ENCODE measurements at places on chromosomes 7 and 10.

GRCh38 chr7:12269100-12269895, 58.2 kb downstream of the TMEM106B start:
- DNase-seq = no peak
- H3K27me3 ChIP-seq = peaks cover 31% of the 10 kb centered on the region
- H3K36me3 ChIP-seq = no peaks in the 10 kb centered on the region

DNA sequence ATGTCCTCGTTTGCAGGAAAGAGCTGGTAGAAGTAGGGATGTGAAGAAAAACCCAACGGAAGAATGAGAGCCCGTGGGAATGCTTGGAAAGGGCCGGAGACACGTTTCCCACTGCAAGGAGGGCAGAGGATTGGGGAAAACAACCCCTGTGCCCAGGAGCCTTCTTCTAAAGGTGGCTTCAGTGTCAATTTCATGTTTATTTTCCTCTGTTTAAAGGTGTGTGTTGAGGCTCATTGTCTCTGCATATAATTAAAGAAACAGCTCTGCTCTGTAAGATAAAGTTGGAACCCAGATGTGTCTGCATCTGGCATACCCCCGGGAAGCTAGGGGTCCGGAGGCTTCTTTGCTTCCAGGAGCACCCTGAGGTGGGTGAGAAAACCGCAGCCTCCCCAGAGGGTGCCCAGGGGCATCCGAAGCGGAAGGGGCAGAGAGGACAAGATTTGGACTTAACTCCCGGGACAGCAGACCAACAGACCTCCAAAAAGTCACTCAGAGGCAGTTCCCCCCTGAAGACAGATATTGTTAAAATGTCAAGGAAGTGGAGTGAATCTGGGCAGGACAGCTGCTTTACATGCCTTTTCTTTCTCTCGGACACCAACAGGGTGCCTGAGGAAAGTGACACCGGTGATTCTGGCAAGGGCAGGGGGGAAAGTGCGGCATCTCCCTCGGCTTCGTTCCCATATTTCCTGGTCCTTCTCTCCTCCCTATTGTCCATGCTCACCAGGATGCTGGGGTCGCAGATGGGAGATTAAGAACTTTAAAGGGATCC, 8.6 kb upstream of the GATA3 start:
- peaks cover 16% of the 10 kb centered on the region for H3K36me3 ChIP-seq
- H3K4me1 ChIP-seq = peaks cover 60% of the 10 kb centered on the region
- H3K4me3 ChIP-seq = peak overlapping the region; percentile 81
- peak overlapping the region; percentile 46 for H3K27ac ChIP-seq
- no peak for DNase-seq

DNA sequence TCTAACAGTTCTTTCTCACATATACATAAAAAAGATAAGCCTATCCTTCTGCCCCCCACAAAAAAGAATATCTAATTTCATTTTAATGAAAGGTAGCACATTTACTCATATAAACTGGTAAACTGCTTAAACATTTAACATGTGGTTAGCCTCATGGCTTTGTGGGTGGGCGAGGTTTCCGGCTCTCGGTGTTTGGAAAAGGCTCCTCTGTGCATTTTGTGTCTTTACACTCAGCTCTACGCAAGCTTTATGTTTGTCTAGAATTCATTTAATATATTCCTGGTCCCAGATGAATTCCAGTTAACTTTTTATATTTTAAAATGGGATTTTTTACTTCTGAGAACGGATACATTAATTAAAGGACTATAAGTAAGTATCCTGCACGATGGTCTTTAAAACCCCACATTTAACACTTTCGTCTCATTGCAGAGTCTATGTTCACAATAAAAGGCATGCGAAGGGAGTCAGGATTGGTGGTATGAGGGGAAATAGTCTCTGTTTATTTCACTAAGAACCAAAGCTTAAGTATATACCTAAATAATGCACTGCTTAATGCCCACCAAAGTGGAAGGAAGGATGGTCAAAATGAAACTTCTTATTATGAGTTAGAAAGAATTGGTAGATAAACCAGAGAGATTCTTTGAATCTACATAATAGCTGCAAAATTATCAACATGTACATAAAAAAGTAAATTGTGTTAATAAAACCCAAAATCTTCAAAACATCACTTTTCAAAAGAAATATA, 197.2 kb downstream of the CRPPA start:
- peak; percentile 29 for DNase-seq
- no peaks in the 10 kb centered on the region for H3K27me3 ChIP-seq
- peak overlapping the region; percentile 51 for H3K4me3 ChIP-seq
- peaks cover 13% of the 10 kb centered on the region for H3K4me1 ChIP-seq
- H3K36me3 ChIP-seq = no peaks in the 10 kb centered on the region

- H3K36me3 ChIP-seq = peaks cover 62% of the 10 kb centered on the region
- peak overlapping the region; percentile 53 for H3K27ac ChIP-seq
- DNase-seq = no peak
- no peak overlapping the region for H3K4me3 ChIP-seq
Measured at GRCh38 chr7:76347710-76348109, 11.1 kb downstream of the YWHAG start.

DNA sequence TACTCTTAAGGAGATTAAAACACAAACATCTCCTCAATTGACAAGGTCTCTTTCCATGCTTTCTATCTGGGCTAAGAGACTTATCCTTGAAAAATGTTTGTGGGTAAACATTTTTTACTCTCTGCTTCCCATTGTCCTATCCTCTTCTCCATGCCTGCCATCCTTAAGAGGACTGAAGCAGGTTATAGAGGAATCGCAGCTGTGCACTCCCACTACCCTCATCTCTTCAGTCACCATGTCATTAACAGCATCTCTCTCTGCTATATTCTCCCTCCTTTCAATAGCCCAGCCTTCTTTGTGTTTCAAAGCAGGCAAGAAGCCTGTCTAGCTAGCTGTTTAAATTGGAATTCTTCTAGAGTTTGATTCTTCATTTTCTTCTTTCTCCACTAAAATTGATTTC, 22.6 kb downstream of the COL1A2 start:
- no peaks in the 10 kb centered on the region for H3K4me1 ChIP-seq
- H3K36me3 ChIP-seq = no peaks in the 10 kb centered on the region
- no peak for DNase-seq
- no peak overlapping the region for H3K4me3 ChIP-seq
- H3K27ac ChIP-seq = no peak overlapping the region
- H3K27me3 ChIP-seq = no peaks in the 10 kb centered on the region

DNA sequence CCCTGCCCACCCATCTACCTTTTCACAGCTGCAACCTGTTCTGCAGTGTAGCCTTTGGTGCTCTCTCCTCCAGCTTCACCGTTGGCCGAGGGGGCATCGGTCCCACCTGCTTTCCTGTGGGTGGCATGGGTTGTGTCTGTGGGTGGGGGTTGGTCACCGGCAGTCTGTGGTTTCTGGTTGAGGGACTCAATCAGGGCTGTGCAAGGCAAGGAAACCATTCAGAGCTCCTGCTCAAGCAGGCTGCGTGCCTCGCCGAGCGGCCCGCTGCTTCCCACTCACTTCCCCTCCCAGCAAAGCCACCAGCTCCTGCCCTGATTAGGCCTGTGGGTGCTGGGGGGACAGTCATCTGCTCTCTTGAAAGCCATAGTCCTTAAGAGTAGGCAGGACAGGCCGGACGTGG, 9.8 kb downstream of the DNAJB12 start:
- peaks cover 25% of the 10 kb centered on the region for H3K36me3 ChIP-seq
- no peaks in the 10 kb centered on the region for H3K27me3 ChIP-seq
- no peak overlapping the region for H3K4me3 ChIP-seq

DNA sequence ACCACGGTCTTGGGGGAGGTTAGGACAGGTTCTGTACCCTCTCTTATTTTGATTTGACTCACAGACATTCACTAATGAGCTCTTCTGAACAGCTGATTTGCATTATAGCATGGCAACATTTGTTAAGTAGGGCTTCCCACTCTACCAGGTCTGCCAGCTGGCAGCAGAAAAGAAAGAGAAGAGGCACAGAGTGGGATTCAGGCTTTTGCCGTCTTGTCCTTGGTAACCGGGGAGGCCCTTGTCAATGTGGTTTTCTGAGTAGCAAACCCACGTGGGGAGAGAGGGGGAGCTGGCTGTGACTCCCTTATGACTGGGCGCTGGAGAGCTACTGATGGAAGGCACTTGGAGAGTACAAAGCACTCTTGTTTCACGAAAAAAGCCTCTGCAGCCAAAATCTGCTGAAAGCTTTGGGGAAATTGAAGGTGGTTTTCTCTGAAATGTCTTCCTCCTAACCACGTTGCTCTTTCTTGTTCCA, 355.3 kb upstream of the GALNT17 start:
- DNase-seq = no peak
- peaks cover 19% of the 10 kb centered on the region for H3K4me1 ChIP-seq
- H3K27ac ChIP-seq = peak overlapping the region; percentile 75
- peak overlapping the region; percentile 52 for H3K4me3 ChIP-seq
- H3K36me3 ChIP-seq = peaks cover 7% of the 10 kb centered on the region

DNA sequence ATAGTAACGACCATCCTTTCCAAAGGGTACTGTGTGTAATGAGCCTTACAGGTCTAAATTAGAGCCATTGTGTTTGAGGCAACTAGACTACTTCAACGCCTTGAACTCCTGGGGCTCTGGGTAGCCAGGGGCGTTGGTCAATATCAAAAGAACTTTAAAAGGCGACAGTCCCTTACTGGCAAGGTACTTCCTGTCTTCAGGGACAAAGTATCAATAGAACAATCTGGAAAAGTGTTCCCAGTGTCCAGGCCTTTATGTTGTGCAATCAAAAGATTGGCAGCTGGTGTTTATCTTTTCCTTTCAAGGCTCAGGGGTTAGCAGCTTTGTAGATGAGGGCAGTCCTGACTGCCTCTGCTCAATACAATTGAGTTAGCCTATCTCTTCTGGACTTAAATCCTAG, 284.3 kb downstream of the PARD3 start:
- no peaks in the 10 kb centered on the region for H3K27me3 ChIP-seq
- no peaks in the 10 kb centered on the region for H3K4me1 ChIP-seq
- no peaks in the 10 kb centered on the region for H3K36me3 ChIP-seq
- no peak for DNase-seq
- H3K27ac ChIP-seq = no peak overlapping the region
- H3K4me3 ChIP-seq = no peak overlapping the region

GRCh38 chr7:52639126-52639525, 396.3 kb upstream of the POM121L12 start:
- no peaks in the 10 kb centered on the region for H3K4me1 ChIP-seq
- no peak overlapping the region for H3K27ac ChIP-seq
- DNase-seq = no peak
- no peaks in the 10 kb centered on the region for H3K27me3 ChIP-seq
- no peaks in the 10 kb centered on the region for H3K36me3 ChIP-seq
- H3K4me3 ChIP-seq = no peak overlapping the region

DNA sequence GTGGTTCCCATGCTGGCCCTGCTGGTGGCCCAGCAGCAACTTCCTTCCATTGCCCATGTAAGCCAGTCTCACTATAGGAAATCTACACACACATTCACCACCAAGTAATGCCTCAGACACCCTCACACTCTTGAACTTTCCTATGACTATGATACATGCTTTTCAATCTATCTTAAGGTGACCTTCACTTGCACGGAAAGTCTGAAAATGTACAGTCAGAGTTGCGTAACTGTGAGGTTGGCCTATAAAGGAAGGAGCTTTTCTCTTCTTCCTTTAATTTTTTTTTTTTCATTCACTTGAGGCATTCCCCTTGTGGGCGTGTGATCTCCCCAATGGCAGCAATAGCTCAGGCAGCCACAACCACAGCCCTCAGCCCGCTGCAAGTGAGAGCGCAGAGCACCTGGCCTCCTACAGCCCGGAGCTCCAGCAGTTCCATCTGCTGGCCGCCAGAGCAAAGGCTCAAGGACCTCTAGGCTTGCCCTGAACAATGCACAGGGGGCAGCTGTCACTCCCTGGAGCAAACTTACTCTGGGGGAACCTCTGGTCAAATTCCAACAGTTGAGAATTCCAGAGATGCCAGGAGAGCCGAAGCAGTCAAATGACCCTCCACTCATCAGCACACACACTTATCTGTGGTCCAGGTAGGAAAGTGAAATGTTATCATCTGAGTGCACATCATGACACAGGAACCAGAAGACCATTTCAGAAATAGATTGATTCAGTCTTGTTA, 123.1 kb upstream of the ADO start:
- H3K36me3 ChIP-seq = peaks cover 5% of the 10 kb centered on the region
- peaks cover 27% of the 10 kb centered on the region for H3K4me1 ChIP-seq
- H3K27me3 ChIP-seq = no peaks in the 10 kb centered on the region
- H3K27ac ChIP-seq = peak overlapping the region; percentile 64
- peak; percentile 90 for DNase-seq

DNA sequence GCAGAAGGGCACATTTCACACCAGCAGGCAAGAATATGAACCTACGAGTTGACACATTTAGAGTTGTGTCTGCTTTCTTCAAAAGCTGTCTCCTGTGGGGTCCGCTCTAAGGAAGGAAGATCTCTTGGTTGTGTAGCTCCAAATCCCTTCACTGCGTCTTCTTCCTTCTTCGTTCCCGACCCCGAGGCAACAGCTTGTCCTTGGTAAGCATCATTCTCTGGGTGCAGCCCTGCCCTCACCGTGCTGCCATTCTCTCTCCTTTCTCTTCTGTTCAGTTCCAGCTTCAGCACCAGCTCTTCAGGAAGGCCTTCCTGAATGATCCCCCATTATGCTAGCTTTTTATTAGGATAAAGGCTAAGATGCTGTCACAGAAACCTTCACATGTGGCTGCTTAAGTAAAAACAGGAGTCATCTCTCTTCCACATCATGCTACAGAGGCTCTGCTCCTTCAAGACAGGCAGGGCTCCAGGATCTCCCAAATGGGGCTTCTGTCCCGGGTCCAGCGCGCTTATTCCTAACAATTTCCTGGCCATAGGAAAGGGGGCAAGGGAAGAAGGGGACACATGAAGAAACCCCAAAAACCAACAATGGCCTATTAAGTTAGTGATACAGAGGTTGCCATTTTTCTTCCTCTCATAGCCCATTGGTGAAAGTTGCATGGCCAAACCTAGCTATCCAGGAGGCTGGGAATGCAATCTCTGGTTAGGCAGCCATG, 52.2 kb upstream of the SHH start:
- no peaks in the 10 kb centered on the region for H3K4me1 ChIP-seq
- H3K4me3 ChIP-seq = no peak overlapping the region
- H3K36me3 ChIP-seq = no peaks in the 10 kb centered on the region
- no peaks in the 10 kb centered on the region for H3K27me3 ChIP-seq
- H3K27ac ChIP-seq = no peak overlapping the region

GRCh38 chr7:50367100-50367499, 62.6 kb downstream of the IKZF1 start:
- peak overlapping the region; percentile 83 for H3K27ac ChIP-seq
- no peaks in the 10 kb centered on the region for H3K27me3 ChIP-seq
- peak; percentile 59 for DNase-seq
- peak overlapping the region; percentile 63 for H3K4me3 ChIP-seq

- no peak for DNase-seq
- H3K4me1 ChIP-seq = peaks cover 2% of the 10 kb centered on the region
- peaks cover 4% of the 10 kb centered on the region for H3K27me3 ChIP-seq
- no peaks in the 10 kb centered on the region for H3K36me3 ChIP-seq
Measured at GRCh38 chr10:95499482-95499989, 61.6 kb downstream of the SORBS1 start.

GRCh38 chr10:329361-330099, 194.3 kb downstream of the ZMYND11 start:
- no peaks in the 10 kb centered on the region for H3K36me3 ChIP-seq
- no peaks in the 10 kb centered on the region for H3K27me3 ChIP-seq
- peak overlapping the region; percentile 76 for H3K27ac ChIP-seq

DNA sequence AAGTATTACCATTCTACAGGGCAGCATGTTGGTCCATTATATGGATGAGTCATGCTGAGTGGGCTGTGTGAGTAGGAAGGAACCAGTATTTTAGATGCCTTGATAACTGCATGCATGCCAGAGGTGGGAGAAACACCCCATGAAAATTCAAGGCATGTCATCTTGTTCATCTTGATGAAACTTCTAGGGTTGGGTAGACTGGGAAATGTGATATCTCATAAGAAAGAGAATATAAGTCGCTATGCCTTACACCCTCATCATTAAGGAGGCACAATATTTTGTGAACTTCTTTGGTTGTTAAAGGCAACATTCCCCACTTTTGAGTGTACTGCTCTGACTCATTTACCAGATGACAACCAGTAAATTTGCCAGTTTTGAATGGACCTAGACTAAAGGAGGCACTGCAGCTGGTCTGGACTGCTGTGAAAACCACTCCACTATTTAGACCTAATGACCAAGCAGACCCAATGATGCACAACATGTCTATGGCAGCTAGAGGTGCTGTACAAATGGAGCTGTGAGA, 48.0 kb downstream of the ZNF365 start:
- no peak overlapping the region for H3K27ac ChIP-seq
- H3K36me3 ChIP-seq = no peaks in the 10 kb centered on the region

Measured in T-helper 2 cell treated with Interferon-gamma antibody and Interleukin-4, amounts not matched to agents 5 μg/mL and 100 μg/mL, for 36 hours (primary cell).